HT-29 (cell line): ENCODE measurements at places on chromosomes 11 and 22.

- no peak for DNase-seq
These were observed 47.5 kb upstream of the RASSF10 start for GRCh38 chr11:12961615-12962014.

- no peak for DNase-seq
These were observed 14.6 kb downstream of the FAM83F start for GRCh38 chr22:40009292-40009774.

DNA sequence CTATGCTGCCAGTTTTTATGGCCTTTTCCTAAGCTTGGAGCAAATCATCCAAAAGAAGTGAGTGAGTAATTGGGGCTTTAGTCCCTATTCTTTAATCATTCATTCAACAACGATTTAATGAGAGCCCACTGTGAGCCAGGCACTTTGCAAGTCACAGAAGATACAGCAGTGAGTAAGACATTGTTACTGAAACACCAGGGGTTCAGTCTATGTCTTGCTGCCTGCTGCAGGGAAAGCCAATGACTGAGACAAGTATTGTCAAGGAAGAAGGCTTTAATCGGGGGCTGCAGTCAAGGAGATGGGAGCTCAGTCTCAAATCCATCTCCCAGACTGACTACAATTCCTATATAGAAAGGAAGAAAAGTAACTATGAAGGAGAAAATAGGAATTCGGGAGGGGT is 228.3 kb downstream of the FAM181B start:
- DNase-seq, result no peak

- DNase-seq, result peak; percentile 16
These were observed 13.1 kb upstream of the RAB38 start for GRCh38 chr11:88188251-88188931.

DNA sequence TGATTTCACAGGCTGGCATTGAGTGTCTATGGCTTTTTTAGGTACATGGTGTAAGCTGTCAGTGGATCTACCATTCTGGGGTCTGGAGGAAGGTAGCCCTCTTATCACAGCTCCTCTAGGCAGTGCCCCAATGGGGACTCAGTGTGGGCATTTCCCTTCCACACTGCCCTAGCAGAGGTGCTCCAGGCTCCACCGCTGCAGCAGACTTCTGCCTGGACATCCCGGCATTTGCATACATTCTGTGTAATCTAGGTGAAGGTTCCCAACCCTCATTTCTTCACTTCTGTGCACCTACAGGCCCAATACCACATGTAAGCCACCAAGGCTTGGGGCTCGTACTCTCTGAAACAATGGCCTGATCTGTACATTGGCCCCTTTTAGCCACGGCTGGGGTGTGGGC is 78.3 kb downstream of the RNF169 start:
- no peak for DNase-seq

DNA sequence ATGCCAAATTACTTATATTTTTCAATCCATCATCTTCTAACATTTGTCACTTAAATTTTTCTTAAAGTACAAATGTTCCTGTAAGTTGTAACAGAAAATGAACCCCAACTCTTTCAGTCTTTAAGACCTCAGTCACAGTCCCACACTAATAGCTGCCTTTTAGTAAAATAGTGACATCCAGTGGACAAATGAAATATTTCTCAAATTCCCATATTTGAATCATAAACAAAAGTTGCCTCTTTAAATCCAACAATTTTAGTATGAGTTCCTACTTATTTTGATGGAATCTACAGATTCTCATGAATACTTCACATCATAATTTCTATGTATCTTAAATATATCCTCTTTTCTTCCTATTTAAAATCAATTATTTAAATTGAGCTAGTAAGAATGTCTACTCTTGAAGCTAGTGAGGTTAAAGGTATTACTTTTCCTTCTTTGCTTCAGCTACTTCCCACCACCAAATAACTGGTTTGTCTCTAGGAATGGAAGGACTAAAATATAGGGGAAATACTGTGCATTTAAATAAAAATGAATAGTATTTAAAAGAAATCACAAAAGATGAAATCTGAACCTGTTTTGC is 9.2 kb downstream of the LIN7C start:
- peak; percentile 63 for DNase-seq

- DNase-seq, result no peak
These were observed 93.1 kb upstream of the FGF3 start for GRCh38 chr11:69912161-69912910.

- DNase-seq, result no peak
These were observed 724 bp downstream of the ARFIP2 start for GRCh38 chr11:6480299-6480914.
